ENCODE measurements at places on chromosomes 1 and 21. TPM values are rescaled to one million over a fixed set of nuclear protein-coding genes. Genes with fewer than 3 reads are reported as not detected.

DNA sequence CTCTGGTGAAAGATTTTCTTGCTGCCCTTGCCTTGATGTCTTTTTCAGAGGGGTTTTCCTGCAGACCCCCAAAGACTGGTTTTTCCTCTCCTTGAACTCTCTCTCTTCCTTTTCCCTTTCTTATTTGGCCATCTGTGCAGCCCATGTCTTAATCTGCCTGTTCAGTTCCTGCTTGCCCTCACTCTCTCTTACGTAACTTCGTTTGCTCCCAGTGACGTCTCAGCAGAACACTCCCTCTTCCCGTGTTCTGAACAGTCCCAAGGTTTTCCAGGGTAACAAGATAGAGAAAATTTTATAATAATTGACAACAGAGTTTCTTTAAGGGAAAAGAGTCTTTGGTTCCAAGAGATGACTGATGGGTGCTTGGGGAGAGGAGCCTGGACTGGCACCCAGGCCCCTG lies 109.1 kb upstream of the LMO4 start:
- no peak for DNase-seq

- no peak for DNase-seq
Measured at GRCh38 chr1:225695578-225696337, 42.8 kb upstream of the ENAH start.

DNA sequence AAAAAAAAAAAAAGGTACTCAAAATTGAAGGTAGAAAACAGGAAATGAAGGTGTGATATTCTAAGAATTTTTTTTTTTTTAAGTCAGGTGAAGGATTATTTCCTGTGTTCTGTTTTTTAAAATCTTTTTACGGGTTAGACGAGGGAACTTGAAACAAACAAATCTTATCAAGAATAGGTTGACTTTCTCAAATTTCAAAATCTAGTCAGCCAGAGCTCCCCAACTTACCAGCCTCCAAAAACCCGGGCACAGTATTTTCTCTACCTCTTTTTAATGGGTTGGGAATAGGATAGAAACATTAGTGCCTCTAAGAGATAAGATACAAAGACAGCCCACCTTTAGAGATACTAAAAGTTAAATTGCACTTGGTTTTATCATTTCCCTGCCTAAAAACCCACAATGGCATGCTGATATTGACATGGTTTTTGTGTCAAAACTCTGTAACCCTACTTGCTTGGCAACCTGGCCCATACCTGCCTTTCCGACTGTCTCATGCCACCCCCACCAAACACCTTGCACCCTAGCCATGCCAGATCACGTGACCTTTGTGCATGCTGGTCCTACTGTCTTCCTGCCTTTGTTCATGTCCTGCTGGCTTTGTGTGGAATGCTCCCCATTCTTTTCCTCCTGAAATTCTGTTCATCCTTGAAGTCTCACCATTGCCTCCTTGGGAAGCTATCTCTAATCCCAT lies 4.2 kb downstream of the RCAN3 start:
- DNase-seq, result no peak

- DNase-seq, result no peak
Measured at GRCh38 chr21:37375866-37376574, 9.4 kb downstream of the DYRK1A start.

- DNase-seq, result no peak
Measured at GRCh38 chr1:209895709-209896108, 42.3 kb upstream of the SYT14 start.

DNA sequence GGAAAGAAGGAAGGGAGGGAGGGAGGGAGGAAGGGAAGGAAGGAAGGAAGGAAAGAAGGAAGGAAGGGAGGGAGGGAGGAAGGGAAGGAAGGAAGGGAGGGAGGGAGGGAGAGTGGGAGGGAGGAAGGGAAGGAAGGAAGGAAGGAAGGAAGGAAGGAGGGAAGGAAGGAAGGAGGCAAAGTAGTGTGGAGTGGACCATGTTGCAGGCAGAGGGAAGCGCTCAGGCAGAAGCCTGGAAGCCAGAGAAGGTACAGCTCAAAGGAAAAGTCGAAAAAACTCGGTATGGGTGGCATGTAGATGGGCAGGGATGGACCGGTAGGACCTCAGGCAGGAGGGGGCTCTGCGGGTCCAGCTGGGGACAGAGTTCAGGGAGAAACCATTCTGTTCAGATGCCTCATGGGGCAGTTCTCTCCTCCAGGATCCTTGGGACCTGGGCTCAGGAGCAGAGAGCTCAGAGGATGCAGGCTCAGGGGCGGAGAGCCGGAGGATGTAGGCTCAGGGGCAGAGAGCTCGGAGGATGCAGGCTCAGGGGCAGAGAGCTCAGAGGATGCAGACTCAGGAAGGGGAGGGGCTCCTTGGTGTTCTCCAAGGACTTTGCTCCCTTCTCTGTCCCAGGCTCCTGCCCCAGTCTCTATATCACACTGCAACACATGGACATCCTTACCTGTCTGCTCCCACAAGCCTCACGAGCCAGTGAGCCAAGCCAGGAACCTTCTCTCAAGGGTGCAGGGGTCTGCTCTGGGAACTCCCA lies 13.6 kb upstream of the PADI3 start:
- DNase-seq, result no peak

- no peak for DNase-seq
Measured at GRCh38 chr1:199549421-199549820, 478.1 kb upstream of the NR5A2 start.

- DNase-seq, result no peak
Measured at GRCh38 chr1:185912504-185912903, 178.3 kb downstream of the HMCN1 start.

- DNase-seq, result no peak
Measured at GRCh38 chr1:154896771-154897286, 26.7 kb upstream of the KCNN3 start.

The KRTAP12-4 gene
- total RNA-seq, result not detected

The ESPN gene
- total RNA-seq, result not detected

The HPCAL4 gene
- not detected for total RNA-seq
